ENCODE measurements at places on chromosomes 3 and 15. TPM values are rescaled to one million over a fixed set of nuclear protein-coding genes. Genes with fewer than 3 reads are reported as not detected.

SLITRK3 gene
- not detected for polyA plus RNA-seq

DNA sequence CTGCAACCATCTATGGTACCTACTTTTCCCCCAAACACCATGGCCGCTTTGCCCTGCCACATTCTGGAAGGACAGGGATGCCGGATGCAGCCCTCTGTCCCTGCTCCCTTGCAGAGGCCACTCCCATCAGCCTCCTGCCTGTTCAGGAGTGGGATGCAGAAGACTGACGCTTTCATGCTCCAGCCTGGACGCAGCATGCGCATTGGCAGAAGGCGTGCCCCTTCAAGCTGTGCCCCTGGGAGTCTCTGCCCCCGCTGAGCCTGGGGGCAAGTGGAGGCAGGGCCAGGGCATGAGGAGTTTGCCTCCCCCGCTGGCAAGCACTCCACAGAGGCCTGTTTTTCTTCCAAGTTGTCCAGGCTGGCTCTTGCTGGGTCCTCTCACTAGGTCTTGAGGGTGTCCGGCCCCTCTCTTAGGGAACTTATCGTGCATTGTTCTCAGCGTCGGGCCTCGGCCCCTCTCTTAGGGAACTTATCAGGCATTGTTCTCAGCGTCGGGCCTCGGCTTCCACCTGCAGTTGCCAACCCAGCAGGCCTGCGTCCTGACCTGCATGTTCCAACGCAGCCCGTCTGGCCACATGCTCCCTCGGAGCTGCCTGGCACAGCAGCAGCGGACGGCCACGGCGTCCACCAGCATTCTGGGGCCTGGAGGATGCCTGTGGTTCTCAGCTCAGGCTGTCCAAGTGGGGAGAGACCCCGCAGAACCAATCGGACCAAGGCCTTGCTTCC, 14.6 kb upstream of the SNRPA1 start:
- no peak for DNase-seq

DNA sequence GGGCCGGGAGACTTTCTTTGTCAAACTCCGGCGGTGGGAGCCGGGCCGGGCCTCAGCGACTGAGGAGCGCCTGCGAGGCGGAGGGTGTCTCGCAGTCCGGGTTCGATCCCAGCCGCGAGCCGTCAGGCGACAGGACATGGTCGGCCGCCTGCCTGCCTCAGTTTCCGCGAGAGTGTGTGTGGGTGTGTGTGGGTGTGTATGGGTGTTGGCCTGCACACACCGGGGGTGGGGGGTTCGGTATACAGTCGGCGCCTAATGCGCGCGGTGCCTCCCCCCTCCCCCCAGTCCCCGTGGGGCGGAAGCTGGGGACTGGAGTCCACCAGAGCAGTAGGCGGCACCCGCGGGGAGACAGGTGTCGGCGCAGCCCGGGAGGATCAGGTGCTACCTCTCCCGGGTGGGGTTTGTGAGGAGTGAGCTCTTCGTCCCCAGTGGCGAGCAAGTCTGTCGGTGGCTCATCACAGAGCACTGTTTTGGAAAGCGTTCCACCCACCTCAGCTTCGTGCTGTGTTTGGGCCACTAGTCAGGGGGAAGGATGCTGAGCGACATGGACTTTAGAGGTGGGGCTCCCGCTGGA, 246.3 kb downstream of the GOLGA6L6 start:
- no peak for DNase-seq

- no peak for DNase-seq
These were observed 70.4 kb downstream of the KLF13 start for GRCh38 chr15:31396881-31397560.

DNA sequence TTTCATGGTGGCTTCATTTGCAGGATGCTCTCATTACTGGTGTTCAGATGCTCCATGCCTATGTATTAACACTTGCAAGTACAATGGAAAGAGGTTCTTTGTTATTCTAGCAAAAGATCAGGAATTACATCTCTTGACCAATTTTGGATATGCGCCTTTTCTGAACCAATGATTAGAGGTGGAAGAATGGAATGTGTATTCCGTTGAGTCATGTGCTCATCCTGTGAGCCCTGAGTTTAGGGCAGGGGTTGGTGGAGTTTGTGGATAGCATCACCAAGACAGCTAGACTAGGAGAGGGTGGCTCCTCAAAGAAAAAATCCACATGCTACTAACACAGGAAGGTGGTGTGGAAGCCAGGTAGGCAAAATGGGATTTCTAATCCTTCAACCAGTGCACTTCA, 80.7 kb upstream of the SLC25A26 start:
- no peak for DNase-seq

GRCh38 chr3:62570888-62571287, 197.5 kb upstream of the FEZF2 start:
- no peak for DNase-seq

GRCh38 chr3:54733106-54734006, 194.5 kb downstream of the LRTM1 start:
- no peak for DNase-seq

GRCh38 chr3:154304936-154305335, 19.4 kb downstream of the DHX36 start:
- no peak for DNase-seq

All from naive B cell (primary cell).